IMR-90 (cell line): ENCODE measurements at places on chromosomes 11 and 22.

- H3K36me3 ChIP-seq: peaks cover 2% of the 10 kb centered on the region; the same call in 1 of the 2 replicates
- H3K4me1 ChIP-seq: peaks cover 8% of the 10 kb centered on the region
- no peak for DNase-seq
These were observed 994 bp downstream of the PPP6R3 start for GRCh38 chr11:68461575-68461917.

DNA sequence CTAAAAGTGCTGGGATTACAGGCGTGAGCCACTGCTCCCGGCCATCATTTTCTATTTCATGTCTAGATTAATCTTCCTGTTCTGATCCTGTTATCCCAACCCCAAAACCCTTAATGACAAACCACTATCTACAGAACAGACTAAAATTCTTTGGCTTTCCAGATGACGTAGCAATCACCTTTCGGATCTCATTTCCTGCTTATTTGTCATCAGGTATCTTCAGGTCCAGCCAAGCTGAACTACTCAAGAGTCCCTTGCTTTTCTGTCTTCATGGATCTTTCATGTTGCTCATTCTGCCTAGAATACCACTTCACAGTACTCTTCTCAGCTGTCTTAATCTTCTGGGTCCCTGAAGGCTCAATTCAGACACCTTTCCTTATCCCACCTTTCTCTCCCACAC is 27.4 kb upstream of the IPO7 start:
- no peaks in the 10 kb centered on the region for H3K36me3 ChIP-seq
- no peak overlapping the region for H3K4me3 ChIP-seq
- DNase-seq: no peak
- no peaks in the 10 kb centered on the region for H3K4me1 ChIP-seq

GRCh38 chr11:57567515-57568329 is at the start of gene UBE2L6:
TSS of gene UBE2L6 (minus strand) at chr11:57567672. CDS start at chr11:57567611, 61 bp downstream.
- H3K36me3 ChIP-seq: no peaks in the 10 kb centered on the region
- H3K4me1 ChIP-seq: peaks cover 11% of the 10 kb centered on the region
- peak within 1 kb of the TSS; percentile 83 for H3K27ac ChIP-seq
- H3K27me3 ChIP-seq: no peaks in the 10 kb centered on the region
- peak within 1 kb of the TSS; percentile 80 for H3K4me3 ChIP-seq

- H3K36me3 ChIP-seq: no peaks in the 10 kb centered on the region
- peaks cover 47% of the 10 kb centered on the region for H3K27me3 ChIP-seq
- peaks cover 2% of the 10 kb centered on the region; the same call in 1 of the 2 replicates for H3K4me1 ChIP-seq
- H3K4me3 ChIP-seq: no peak overlapping the region
These were observed 16.4 kb upstream of the FGF4 start for GRCh38 chr11:69791276-69792180.

GRCh38 chr22:36734171-36735058 is 30.9 kb upstream of the CACNG2 start:
- peaks cover 16% of the 10 kb centered on the region for H3K27me3 ChIP-seq
- no peak overlapping the region for H3K4me3 ChIP-seq
- no peak overlapping the region for H3K27ac ChIP-seq

DNA sequence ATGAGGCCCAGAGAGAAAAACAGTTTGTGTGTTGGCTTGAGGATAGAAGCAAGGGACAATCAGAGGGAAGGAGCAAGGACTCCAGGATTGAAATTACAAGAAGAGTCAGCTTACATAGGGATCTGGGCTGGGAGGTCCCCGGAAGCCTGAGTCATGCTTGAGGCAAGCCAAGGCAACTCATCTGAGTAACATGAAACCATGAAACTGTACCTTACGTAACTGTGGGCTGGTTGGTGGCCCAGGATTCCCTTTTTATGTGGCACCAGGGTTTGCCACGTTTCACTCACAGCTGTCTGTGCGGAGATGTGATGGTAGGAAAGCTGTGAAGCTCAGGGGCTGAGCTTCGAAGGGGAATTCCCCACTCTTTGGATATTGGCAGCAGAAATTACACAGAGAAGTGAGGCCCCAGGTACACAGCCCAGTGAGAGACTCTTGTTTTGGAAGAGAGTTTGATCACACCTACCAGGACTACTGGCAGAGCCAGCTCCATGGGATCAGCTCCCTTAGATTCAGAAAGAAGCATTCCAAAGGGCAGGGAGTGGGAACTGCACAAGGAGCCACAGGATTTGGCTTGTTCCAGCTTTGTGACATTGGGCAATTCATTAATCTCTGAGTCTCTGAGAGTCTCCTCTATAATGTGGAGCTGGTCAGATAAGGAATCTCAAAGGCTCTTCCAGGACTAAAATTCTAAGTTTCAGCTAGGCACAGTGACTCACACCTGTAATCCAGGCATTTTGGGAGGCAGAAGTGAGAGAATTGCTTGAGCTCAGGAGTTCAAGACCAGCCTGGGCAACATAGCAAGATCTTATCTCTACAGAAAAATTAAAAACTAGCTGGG is 7.8 kb downstream of the SLC5A1 start:
- H3K4me3 ChIP-seq: no peak overlapping the region
- no peak overlapping the region for H3K27ac ChIP-seq
- no peaks in the 10 kb centered on the region for H3K36me3 ChIP-seq
- peak; percentile 79 for DNase-seq
- 0 out of 2 replicates have a peak, but pooled peaks cover 2% of the 10 kb centered on the region for H3K27me3 ChIP-seq

- DNase-seq: peak; percentile 85
- H3K4me1 ChIP-seq: peaks cover 9% of the 10 kb centered on the region
- H3K4me3 ChIP-seq: no peak overlapping the region; the same call in 1 of the 2 replicates
- no peaks in the 10 kb centered on the region for H3K27me3 ChIP-seq
- no peaks in the 10 kb centered on the region for H3K36me3 ChIP-seq
- peak overlapping the region; percentile 96 for H3K27ac ChIP-seq
These were observed 17.0 kb upstream of the KCTD14 start for GRCh38 chr11:78039919-78040671.

DNA sequence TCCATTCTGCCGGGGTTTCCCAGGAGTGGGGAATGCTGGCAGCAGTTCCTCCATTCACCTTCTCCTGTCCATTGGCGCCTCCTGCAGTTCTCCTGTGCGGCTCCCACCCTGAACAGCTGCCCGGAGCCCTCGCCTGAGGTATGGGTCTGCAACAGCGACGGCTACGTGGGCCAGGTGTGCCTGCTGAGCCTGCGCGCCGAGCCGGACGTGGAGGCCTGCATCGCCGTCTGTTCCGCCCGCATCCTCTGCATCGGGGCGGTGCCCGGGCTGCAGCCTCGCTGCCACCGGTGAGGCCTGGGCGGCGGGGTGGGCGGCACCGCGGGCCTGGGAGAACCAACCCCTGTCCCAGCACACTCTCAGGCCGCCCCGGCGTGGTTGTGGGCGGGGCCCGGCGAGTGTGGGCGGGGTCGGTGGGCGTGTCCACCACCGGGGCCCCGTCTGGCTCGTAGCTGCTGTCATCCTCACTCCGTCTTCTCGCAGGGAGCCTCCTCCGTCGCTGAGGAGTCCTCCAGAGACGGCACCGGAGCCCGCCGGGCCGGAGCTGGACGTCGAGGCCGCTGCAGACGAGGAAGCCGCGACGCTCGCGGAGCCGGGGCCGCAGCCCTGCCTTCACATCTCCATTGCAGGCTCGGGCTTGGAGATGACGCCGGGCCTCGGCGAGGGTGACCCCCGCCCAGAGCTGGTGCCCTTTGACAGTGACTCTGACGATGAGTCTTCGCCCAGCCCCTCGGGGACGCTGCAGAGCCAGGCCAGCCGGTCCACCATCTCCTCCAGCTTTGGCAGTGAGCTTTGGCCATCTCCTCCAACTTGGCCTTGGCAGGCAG is 14.0 kb upstream of the RELT start:
- no peak overlapping the region for H3K27ac ChIP-seq
- DNase-seq: no peak
- no peak overlapping the region for H3K4me3 ChIP-seq
- H3K36me3 ChIP-seq: peaks cover 86% of the 10 kb centered on the region
- peaks cover 9% of the 10 kb centered on the region; the same call in 1 of the 2 replicates for H3K4me1 ChIP-seq

GRCh38 chr11:709109-709997 is 3.3 kb downstream of the EPS8L2 start:
- H3K4me3 ChIP-seq: no peak overlapping the region
- no peaks in the 10 kb centered on the region for H3K27me3 ChIP-seq
- peaks cover 21% of the 10 kb centered on the region for H3K4me1 ChIP-seq
- no peak for DNase-seq
- H3K27ac ChIP-seq: no peak overlapping the region
